Activated naive CD4-positive, alpha-beta T cell treated with anti-CD3 and anti-CD28 coated beads for 36 hours (primary cell): ENCODE measurements at places on chromosomes 2 and 18. TPM values are rescaled to one million over a fixed set of nuclear protein-coding genes. Genes with fewer than 3 reads are reported as not detected.
A peak's percentile ranks its signal among the peaks of the same experiment; 100 is the strongest.

Gene RESP18
- total RNA-seq: not detected

Gene CENPA
- 42.9 TPM for total RNA-seq

Gene GIGYF2
- total RNA-seq: 52.8 TPM

DNA sequence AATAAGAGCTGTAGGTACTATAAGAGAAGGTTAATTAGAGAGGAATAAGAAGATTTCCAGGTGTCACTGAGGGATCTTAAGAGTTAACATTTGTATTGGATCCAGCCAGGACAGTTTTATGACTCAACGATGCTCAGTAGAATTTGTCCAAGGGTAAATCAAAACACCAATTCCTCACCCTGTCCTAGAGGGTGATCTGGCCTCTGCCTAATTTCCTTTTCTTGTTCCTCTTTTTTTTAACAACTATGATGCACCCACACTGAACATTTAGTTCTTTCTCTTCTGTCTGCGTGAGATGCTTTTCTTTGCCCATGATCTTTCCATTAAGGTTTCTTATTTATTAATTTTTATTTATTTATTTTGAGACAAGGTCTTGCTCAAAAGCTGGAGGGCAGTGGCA, 92.0 kb downstream of the PMS1 start:
- no peak for DNase-seq

DNA sequence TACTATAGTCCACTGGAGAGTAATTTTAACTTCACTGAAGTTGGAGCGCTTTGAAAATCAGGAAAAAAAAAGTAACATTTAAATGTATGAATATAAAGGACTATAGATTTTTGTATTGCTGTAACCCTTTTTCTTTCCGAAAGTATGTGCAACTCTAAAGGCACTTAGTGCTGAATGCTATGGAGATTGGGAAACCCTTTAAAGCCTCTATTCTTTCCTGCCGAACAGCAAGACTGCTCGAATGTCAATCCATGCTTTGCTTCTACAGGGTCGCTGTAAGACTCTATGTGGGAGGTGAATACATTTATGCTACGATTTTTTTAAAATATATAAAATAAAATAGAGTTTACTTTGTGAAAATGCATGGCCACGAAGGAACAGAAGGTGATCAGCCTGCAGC, 825 bp downstream of the GRB14 start:
- DNase-seq: no peak

DNA sequence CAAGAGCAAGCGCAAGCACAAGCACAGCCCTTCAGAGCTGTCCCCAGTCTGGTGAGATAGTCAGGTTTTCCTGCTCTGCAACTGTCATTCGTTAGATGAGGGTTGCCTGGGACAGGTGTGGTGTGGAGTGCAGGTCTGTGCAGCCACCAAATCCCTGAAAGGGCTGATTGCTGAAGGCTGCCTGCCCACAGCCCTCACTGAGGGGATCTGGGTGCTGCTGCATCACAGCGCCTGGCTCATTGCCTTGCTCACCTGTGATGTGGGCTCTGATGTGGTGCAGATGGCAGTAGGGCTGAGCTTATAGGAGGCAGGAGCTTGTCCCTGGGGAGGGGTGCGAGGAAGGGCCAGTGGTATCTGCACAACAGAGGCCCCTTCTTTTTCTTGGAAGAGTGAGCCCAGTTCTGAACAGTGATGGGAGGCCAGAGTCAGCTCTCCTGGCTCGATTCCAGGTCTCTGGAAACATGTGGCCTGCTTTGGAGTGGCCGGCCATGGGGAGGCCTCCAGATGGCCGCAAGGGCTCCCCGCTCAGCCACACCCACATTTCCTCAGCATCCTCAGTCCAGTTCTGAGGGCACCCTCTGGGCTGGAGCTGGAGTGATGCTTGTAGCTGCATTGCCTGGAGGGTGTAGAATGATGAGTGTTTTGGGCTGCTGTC, 11.4 kb downstream of the UBE2F start:
- DNase-seq: no peak

DNA sequence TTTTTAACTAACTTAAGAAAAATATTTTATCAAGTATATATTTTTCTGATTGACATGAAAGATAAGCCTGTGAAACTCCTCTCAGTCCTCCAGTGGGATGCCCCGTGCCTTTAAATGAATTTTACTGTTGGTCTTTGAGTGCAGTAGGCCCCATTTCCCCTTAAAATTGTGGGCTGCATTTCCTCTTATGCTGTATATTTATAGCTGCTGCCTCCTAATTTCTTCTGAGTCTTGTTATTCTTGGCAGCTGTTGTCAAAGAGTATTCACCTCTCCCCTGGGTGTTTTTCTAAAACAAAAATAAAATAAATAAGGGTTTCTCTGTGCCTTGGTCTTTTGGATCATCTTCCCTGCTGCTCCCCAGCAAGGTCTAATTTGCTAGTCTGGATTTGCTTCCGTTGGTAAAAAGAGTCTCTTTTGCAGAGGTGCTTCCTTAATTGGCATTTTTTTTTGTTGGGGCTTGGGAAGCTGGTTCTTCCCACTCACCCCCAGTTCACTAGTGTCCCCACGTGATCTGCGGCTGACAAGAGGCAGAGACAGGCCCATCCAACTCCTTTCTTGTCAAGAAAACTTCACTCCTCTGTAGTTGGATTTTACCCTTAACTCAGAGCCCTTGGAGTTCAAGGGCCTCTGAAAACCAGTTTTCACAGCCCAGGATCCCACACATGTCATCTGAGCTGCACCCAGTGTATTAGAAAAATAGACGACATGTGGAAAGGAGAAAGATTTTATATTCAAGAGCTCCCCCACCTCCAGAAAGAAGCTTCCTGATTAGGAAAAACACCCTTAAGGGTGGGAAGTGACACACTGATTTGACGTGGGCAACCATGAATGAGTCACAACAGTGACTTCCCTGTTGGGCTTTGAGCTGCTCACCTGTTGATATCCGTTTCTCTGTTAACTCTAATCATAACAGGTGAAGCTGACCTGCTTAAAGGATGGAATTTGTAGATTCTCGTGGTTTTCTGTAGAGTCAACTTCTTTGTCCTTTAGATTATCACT, 431.5 kb downstream of the DCDC2C start:
- DNase-seq: no peak

DNA sequence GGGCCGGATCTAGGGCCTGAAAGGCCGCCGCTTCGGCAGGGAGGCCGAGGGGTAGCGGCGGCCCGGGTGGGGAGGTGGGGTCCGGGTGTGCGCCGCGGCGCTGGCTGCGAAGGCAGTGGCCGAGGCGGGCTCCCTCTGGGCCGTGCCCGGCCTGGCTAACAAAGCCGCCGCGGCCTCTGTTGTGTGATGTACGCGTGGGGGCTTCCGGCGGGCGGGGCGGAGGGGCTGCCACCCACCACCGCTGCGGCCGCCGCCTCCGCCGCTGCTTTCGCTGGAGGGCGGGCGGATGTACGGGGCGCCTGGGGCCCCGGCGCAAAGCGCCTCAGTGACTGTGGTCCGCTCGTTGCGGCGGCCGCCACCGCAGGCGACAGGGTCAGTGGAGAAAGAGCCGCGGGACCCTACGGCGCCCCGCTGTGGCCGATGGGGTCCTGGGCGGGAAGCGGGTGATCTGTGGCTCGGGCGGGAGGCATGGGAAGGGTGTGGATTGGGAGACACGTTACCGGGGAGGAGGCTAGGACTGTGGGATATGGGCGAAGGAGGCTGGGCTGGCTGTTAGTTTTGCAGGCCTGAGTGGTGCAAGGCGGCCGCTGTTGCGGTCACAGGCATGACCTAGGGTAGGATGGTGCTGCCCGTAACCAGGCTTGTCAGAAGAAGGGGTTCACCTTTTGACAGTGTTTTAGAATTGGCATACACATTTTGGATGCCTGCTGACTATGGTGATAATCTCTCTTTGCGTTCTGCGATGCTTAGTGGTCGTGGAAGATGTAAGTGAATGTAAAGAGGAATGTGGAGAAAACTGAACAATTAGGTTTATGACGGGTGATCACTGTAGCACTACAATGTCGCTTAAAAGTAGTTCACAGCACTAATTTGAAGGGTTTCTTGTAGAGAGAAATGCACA, 662 bp downstream of the BZW1 start:
- peak; percentile 61 for DNase-seq

Gene PRSS56
- not detected for total RNA-seq

DNA sequence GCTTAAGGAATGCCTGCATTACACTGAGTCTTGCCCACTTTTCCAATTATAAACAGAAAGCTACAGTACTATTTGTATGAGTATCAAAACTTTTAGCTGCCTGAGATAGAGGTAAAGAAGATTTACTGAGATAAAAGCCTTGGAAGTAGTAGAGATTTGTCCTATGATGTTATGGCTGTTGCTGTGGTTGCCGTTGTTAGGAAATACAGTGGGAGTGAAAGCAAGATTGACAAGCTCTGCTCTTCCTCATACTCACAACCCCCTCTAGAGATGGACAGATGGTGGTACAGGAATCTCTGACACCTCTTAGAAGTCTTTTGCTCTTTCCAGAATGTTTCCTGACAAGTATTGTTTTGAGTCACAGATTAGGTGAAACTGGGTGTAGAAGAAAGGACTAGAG, 242.5 kb downstream of the RPIA start:
- DNase-seq: peak; percentile 15

DNA sequence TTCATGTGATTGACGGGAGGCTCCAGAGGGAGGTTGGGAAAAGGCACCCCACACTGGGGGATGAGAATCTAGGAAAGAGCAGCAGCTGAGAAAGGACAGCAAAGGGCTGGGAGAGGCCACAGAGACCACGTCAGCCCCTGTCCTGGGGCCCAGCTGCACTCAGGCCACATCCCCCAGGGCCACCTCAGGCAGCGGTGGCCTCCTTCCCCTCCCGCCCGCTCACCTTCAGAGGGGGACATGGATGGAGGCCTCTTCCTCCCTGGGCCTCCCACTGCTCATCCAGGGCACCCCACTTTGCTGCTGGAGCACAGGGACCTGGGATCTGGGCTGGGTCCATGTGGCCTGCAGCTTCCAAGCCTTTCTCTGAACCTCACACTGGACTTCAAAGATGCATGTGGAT, 199.8 kb upstream of the HDAC4 start:
- DNase-seq: no peak
